ENCODE measurements at places on chromosomes 3 and 15.
A peak's percentile ranks its signal among the peaks of the same experiment; 100 is the strongest.

DNA sequence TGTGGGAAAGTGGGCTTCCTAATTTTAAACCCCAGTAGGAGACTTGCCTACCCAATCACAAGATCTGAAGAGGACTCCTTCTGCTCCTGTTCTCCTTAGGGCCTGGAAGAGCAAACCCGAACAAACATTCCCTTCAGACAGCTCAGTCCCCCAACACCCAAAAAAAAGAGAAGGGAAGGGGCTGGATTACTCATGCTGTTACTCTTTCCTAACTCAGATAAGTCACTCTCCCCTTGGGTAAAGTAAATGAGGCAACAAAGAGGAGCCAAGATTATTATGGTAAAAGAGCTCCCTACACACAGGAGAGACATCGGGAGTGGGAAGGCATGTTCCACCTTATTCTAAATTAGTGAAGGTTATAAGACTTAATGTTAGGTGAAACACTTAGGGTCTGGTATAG lies 18.1 kb upstream of the LEKR1 start:
- H3K4me1 ChIP-seq, result no peaks in the 10 kb centered on the region
- DNase-seq, result no peak
- no peaks in the 10 kb centered on the region for H3K27me3 ChIP-seq
- H3K4me3 ChIP-seq, result no peak overlapping the region

GRCh38 chr3:68018275-68018674 lies 363.9 kb upstream of the SUCLG2 start:
- no peaks in the 10 kb centered on the region for H3K36me3 ChIP-seq
- H3K27ac ChIP-seq, result no peak overlapping the region
- no peaks in the 10 kb centered on the region for H3K27me3 ChIP-seq
- H3K4me3 ChIP-seq, result no peak overlapping the region
- no peak for DNase-seq
- no peaks in the 10 kb centered on the region for H3K4me1 ChIP-seq

GRCh38 chr15:74809242-74809641 lies 3.4 kb upstream of the LMAN1L start:
- DNase-seq, result no peak

GRCh38 chr3:100708989-100709841 lies at the start of gene TFG:
Gene TFG, plus strand, starts transcription at chr3:100709494. Its CDS starts 4,192 bp downstream, at chr3:100713686.
- peaks cover 40% of the 10 kb centered on the region for H3K4me1 ChIP-seq
- peak within 1 kb of the TSS; percentile 97 for H3K27ac ChIP-seq
- H3K4me3 ChIP-seq, result peak within 1 kb of the TSS; percentile 80
- peak; percentile 100 for DNase-seq
- peaks cover 7% of the 10 kb centered on the region for H3K36me3 ChIP-seq
- H3K27me3 ChIP-seq, result no peaks in the 10 kb centered on the region

DNA sequence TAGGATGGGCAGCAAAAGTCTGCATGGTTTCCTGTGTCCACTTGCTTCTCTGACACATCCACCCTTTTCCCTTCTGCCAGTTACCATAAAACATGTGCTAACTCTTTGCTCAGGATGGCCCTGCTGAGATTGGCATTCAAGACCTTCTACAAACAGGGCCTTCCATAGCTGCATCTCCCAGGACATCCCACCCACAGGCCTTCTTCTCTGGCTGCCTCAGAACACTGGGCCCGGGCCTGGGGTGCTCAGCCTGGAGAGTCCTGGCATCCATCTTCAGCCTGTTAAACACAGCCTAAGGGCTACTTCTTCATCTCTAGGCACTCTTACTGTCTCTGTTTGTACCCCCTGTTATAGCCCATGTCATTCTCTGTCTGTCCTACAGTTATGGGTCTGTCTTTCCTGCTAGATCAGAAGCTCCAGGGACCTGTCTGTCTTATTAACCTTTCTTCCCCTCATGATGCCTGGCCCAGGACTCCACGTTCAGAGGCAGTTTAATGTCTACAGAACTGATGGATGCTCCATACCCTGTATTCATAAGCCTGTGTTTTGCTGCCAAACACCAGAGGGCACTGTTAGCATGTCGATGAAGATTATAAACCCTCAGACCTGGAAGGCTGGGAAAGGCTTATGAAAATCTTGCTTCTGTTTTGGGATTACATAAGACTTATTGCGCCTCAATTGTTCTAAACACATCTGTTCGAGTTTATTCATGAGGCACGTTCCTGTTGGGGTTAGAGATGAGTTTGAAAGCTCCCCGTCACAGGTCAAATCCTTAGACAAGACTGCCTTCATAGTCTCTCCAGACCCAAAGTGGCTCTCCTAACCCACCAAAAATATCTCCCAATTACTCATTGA lies 16.5 kb downstream of the SEMA3G start:
- H3K4me1 ChIP-seq, result peaks cover 19% of the 10 kb centered on the region
- no peak for DNase-seq
- peak overlapping the region; percentile 3 for H3K27ac ChIP-seq
- H3K36me3 ChIP-seq, result no peaks in the 10 kb centered on the region

GRCh38 chr15:58212909-58213526 lies 74.8 kb downstream of the AQP9 start:
- H3K4me3 ChIP-seq, result no peak overlapping the region
- H3K36me3 ChIP-seq, result no peaks in the 10 kb centered on the region
- H3K27me3 ChIP-seq, result no peaks in the 10 kb centered on the region

GRCh38 chr15:90708516-90708915 lies 8.6 kb upstream of the BLM start:
- H3K4me1 ChIP-seq, result no peaks in the 10 kb centered on the region
- no peak overlapping the region for H3K27ac ChIP-seq
- H3K27me3 ChIP-seq, result no peaks in the 10 kb centered on the region
- no peaks in the 10 kb centered on the region for H3K36me3 ChIP-seq
- no peak overlapping the region for H3K4me3 ChIP-seq

GRCh38 chr3:111676211-111677006 lies 81.3 kb upstream of the ZBED2 start:
- H3K4me1 ChIP-seq, result peaks cover 13% of the 10 kb centered on the region
- H3K4me3 ChIP-seq, result no peak overlapping the region
- no peaks in the 10 kb centered on the region for H3K36me3 ChIP-seq
- DNase-seq, result no peak
- H3K27ac ChIP-seq, result no peak overlapping the region
- H3K27me3 ChIP-seq, result no peaks in the 10 kb centered on the region

GRCh38 chr3:194117104-194117845 lies 18.7 kb upstream of the HES1 start:
- H3K4me1 ChIP-seq, result peaks cover 6% of the 10 kb centered on the region
- H3K36me3 ChIP-seq, result no peaks in the 10 kb centered on the region
- H3K27ac ChIP-seq, result no peak overlapping the region

GRCh38 chr3:128491941-128492670 lies 895 bp downstream of the GATA2 start:
- peaks cover 78% of the 10 kb centered on the region for H3K4me1 ChIP-seq
- H3K27ac ChIP-seq, result no peak overlapping the region
- peaks cover 7% of the 10 kb centered on the region for H3K36me3 ChIP-seq
- DNase-seq, result no peak

- no peaks in the 10 kb centered on the region for H3K27me3 ChIP-seq
- H3K27ac ChIP-seq, result peak overlapping the region; percentile 40
- H3K4me3 ChIP-seq, result no peak overlapping the region
- H3K36me3 ChIP-seq, result no peaks in the 10 kb centered on the region
These were observed 53.5 kb upstream of the ADAMTS9 start for GRCh38 chr3:64741341-64741740.

- H3K27me3 ChIP-seq, result no peaks in the 10 kb centered on the region
- no peaks in the 10 kb centered on the region for H3K36me3 ChIP-seq
- DNase-seq, result peak; percentile 82
- no peak overlapping the region for H3K4me3 ChIP-seq
These were observed 41.4 kb upstream of the BOC start for GRCh38 chr3:113169891-113170452.

- H3K4me1 ChIP-seq, result peaks cover 17% of the 10 kb centered on the region
- H3K27me3 ChIP-seq, result no peaks in the 10 kb centered on the region
- H3K27ac ChIP-seq, result no peak overlapping the region
- no peak for DNase-seq
These were observed 774.3 kb upstream of the NR2F2 start for GRCh38 chr15:95556225-95556624.

- H3K27ac ChIP-seq, result no peak overlapping the region
- H3K36me3 ChIP-seq, result no peaks in the 10 kb centered on the region
- no peak overlapping the region for H3K4me3 ChIP-seq
- H3K27me3 ChIP-seq, result no peaks in the 10 kb centered on the region
- H3K4me1 ChIP-seq, result no peaks in the 10 kb centered on the region
These were observed 604.3 kb downstream of the FGF12 start for GRCh38 chr3:192122832-192123594.

- H3K27me3 ChIP-seq, result no peaks in the 10 kb centered on the region
- no peak overlapping the region for H3K27ac ChIP-seq
- H3K4me1 ChIP-seq, result no peaks in the 10 kb centered on the region
- no peaks in the 10 kb centered on the region for H3K36me3 ChIP-seq
- no peak for DNase-seq
These were observed 140.0 kb upstream of the KLHL25 start for GRCh38 chr15:85934691-85935090.

GRCh38 chr3:107065094-107065861 lies 312.0 kb upstream of the CCDC54 start:
- H3K27me3 ChIP-seq, result no peaks in the 10 kb centered on the region
- H3K27ac ChIP-seq, result no peak overlapping the region
- no peaks in the 10 kb centered on the region for H3K36me3 ChIP-seq
- H3K4me1 ChIP-seq, result peaks cover 15% of the 10 kb centered on the region
- H3K4me3 ChIP-seq, result no peak overlapping the region

- H3K36me3 ChIP-seq, result no peaks in the 10 kb centered on the region
- no peak for DNase-seq
- H3K27me3 ChIP-seq, result no peaks in the 10 kb centered on the region
- H3K4me3 ChIP-seq, result no peak overlapping the region
- no peak overlapping the region for H3K27ac ChIP-seq
These were observed 344.7 kb upstream of the RBMS3 start for GRCh38 chr3:28936154-28936553.

GRCh38 chr3:107416886-107417285 lies 39.6 kb downstream of the CCDC54 start:
- no peaks in the 10 kb centered on the region for H3K27me3 ChIP-seq
- H3K36me3 ChIP-seq, result no peaks in the 10 kb centered on the region
- no peak overlapping the region for H3K27ac ChIP-seq
- H3K4me3 ChIP-seq, result no peak overlapping the region
- no peak for DNase-seq
- H3K4me1 ChIP-seq, result no peaks in the 10 kb centered on the region

DNA sequence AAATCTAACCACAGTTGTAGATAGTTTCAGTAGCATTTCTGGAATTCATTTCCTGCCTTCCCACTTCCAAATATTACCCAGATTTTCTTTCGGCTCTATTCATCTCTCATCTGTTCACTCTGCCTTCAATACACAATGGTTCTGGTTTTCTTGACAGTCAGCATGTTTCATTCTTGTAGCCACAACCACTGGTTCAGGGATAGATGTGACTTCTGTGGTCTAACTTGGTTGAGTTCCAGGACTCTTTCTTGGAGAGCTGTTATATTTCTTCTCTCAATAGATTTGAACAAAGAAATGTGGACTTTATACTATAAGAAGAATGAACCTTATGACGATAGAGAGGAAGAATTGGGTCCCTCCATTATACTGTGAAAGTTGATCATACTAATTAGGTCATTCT lies 228.8 kb downstream of the NSUN3 start:
- H3K27me3 ChIP-seq, result no peaks in the 10 kb centered on the region
- no peak overlapping the region for H3K4me3 ChIP-seq
- no peaks in the 10 kb centered on the region for H3K4me1 ChIP-seq

DNA sequence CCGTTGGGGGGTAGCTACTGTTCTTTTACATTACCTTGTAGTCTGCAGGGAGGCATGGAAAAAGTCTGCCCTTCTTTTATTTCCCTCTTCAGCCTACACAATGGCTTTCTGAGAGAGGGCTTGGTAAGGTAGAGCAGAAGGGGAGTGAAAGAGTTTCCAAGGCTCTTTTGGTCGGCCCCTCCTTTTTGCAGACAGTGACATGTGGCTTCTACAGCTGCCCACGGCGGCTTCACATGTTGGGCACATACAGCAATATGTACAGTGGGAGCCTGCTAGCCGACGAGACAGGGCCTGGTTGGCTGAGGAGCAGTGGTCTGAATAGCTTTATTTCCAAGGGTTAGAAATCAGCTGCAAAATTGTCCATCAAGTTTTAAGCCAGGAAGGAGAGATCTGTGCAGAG lies 4.0 kb downstream of the INAFM2 start:
- H3K27ac ChIP-seq, result peak overlapping the region; percentile 98
- no peak overlapping the region for H3K4me3 ChIP-seq
- H3K36me3 ChIP-seq, result peaks cover 5% of the 10 kb centered on the region

DNA sequence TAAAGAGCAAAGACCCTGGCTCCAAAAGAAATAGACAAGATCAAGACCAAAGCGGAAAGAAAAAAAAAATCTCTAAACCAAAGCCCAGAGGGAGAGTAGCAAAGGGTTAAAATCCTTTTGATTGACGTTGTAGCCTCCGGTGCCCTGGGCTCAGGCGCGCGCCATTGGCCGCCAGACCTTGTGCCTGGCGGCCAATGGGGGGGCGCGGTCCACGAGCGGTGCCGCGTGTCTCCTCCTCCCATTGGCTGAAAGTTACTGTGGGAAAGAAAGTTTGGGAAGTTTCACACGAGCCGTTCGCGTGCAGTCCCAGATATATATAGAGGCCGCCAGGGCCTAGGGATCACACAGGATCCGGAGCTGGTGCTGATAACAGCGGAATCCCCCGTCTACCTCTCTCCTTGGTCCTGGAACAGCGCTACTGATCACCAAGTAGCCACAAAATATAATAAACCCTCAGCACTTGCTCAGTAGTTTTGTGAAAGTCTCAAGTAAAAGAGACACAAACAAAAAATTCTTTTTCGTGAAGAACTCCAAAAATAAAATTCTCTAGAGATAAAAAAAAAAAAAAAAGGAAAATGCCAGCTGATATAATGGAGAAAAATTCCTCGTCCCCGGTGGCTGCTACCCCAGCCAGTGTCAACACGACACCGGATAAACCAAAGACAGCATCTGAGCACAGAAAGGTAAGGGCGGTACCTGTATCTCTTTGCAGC lies at the start of gene HES1:
Gene HES1 (plus strand): TSS at position 343 of the 713 bp plus-strand sequence. CDS start 233 bp downstream, at position 576.
- peaks cover 74% of the 10 kb centered on the region for H3K4me1 ChIP-seq
- H3K36me3 ChIP-seq, result no peaks in the 10 kb centered on the region

DNA sequence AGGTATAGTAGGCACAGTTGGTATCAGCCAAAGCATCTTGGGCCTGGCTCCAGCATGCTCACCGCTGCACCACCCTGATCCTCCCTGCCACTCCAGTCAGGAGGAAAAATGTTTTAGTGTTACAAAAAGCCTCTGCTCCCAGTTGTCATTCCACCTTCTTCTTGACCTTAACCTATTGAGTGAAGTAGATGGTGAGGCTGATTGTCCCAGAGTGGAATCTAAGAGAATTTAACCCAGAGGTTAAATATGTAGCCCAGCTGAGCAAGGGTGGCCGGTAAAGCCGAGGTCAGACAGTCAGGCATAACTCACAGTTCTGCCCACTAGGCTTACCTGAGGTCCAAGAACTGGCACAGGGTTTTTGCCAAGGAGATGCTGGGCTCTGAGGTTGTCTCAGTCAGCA lies 30.7 kb upstream of the TNIK start:
- no peaks in the 10 kb centered on the region for H3K36me3 ChIP-seq
- no peak for DNase-seq
- no peaks in the 10 kb centered on the region for H3K4me1 ChIP-seq
- H3K27ac ChIP-seq, result no peak overlapping the region
- no peaks in the 10 kb centered on the region for H3K27me3 ChIP-seq

GRCh38 chr15:94203306-94203705 lies 28.1 kb upstream of the MCTP2 start:
- H3K27me3 ChIP-seq, result no peaks in the 10 kb centered on the region
- H3K27ac ChIP-seq, result no peak overlapping the region

- H3K4me3 ChIP-seq, result no peak overlapping the region
- no peak overlapping the region for H3K27ac ChIP-seq
- DNase-seq, result no peak
- H3K36me3 ChIP-seq, result peaks cover 5% of the 10 kb centered on the region
- H3K27me3 ChIP-seq, result no peaks in the 10 kb centered on the region
- H3K4me1 ChIP-seq, result no peaks in the 10 kb centered on the region
These were observed 49.5 kb downstream of the CMC1 start for GRCh38 chr3:28290863-28291300.

- H3K4me3 ChIP-seq, result no peak overlapping the region
- no peaks in the 10 kb centered on the region for H3K36me3 ChIP-seq
- DNase-seq, result no peak
- no peaks in the 10 kb centered on the region for H3K4me1 ChIP-seq
- no peak overlapping the region for H3K27ac ChIP-seq
These were observed 8.0 kb upstream of the MORC1 start for GRCh38 chr3:109125902-109126301.
